ENCODE measurements at places on chromosomes 3 and 15. TPM values are rescaled to one million over a fixed set of nuclear protein-coding genes. Genes with fewer than 3 reads are reported as not detected.
A peak's percentile ranks its signal among the peaks of the same experiment; 100 is the strongest.

GRCh38 chr3:9130345-9131305, 118.8 kb downstream of the SRGAP3 start:
- DNase-seq = no peak

GRCh38 chr3:89002191-89002590, 105.2 kb upstream of the EPHA3 start:
- DNase-seq = no peak

- no peak for DNase-seq
These were observed 67.6 kb upstream of the NTRK3 start for GRCh38 chr15:88323976-88324740.

DNA sequence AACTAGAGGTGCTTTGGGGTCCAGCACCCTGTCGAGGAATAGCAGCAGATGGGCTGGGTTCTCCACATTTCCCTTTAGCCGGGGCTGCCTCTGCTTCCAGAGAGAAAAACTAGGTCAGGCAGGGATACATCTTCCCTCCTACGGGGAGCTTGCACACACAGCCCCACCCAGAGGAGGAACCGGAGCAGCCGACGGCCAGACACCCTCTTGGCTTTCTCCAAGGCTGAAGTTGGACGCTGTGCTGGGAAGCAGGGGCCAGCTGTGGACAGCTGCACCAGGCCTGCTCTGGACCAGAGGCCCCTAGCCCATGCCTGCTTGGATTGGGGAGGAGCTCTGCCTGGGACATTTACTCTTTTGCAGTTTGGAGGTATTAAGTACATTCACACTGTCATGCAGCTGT, 44.7 kb upstream of the NR2C2 start:
- DNase-seq = peak; percentile 82

DNA sequence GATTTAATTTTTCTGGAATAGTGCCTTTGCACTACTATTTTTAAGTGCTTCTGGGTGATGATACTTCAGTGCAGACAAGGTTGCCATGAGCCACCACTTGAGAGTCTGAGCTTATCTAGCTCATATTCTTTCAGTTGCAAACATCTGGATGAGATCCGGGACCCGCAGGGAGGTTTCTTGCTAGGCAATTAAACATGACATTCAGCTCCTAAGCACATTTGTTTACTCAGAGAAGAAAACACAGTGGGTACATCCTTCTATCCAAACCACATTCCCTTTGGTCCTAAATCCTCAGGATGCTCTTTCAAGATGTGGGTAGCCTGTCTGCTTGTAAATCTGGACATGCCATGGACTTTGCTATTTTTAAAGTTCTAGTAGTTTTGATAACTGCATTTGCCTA, 12.0 kb downstream of the PLSCR1 start:
- no peak for DNase-seq

- DNase-seq = no peak
These were observed 166.9 kb downstream of the CHST2 start for GRCh38 chr3:143286392-143287010.

GRCh38 chr3:192799721-192800120, 72.4 kb upstream of the FGF12 start:
- no peak for DNase-seq

- no peak for DNase-seq
These were observed 79.7 kb downstream of the DZIP3 start for GRCh38 chr3:108669208-108669607.

DNA sequence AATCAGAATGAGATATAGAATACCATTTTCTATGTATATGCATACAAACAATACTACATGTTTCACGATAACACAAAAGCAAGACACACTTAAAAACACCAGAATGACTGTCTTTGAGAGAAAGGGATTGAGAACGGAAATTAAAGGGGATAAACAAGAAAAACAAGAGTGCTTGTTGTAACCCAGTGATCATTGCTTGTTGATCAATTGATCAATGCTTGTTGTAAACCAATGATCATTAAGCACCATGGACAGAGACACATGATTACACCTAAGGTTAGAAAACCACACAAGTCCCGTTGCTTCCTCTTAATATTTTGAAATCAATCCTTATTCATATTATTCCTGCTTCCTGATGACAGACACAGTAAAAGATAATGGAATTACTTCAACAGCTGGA, 1.1 kb upstream of the OR4F15 start:
- DNase-seq = no peak

GRCh38 chr15:101625184-101625583, 27.0 kb downstream of the TM2D3 start:
- DNase-seq = no peak

- DNase-seq = no peak
These were observed 10.1 kb upstream of the CAMK1 start for GRCh38 chr3:9779721-9780457.

THBS1 gene
- polyA plus RNA-seq = 3.3 TPM

KCNH8 gene
- not detected for polyA plus RNA-seq

All from psoas muscle (tissue), 8 donors.